ENCODE measurements at places on chromosomes 6 and 20.

DNA sequence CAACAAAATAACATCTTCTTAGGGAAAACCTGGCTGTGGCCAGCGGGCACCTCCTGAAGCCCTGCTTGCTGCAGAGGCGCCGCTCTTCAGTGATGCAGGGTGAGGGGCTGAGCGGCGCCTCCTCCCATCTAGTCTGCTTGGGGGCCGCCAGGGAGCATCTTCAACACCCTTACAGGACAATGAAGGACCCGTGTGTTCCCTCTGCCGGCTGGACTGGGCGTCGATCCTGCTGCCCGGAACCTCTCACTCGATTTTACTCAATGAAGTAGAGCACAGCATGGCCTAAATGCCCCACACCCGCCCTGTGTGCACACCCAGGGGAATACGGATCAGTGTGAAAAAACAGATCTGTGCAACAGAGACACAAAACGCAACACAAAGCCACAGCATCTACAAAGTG is 28.5 kb upstream of the MPC1 start:
- no peak for DNase-seq

DNA sequence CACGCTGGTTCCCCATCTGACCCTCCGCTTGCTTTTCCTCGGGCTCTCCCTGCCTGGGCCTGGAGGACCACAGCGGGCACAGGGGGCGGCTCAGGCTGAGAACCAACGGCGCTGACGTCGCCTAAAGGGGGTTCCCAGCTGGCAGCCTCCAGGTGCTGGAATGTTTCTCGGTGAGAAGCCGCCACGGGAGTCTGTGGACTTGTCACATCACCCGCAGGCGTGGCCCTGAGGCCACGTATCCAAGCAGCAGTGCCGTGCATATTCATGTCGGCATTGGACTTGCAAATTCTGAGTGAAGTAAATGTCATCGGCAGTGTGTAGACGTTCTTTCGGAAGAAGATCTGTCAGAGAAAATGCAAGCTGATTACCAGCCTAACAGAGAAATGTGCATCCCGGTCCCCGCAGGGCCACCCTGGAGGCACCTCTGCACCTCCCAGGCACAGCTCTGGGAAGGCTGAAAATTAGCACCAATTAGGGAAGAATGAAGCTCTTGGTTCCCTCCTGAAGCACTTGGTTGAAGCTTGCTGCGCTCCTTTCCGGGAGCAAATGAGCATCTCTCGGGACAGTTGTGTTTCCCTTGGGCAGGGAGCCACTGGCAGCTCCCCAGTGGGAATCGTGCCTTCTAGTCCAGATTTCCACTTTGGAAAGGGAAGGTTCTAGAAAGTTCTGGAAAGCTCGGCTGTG is 24.3 kb downstream of the NTSR1 start:
- no peak for DNase-seq

DNA sequence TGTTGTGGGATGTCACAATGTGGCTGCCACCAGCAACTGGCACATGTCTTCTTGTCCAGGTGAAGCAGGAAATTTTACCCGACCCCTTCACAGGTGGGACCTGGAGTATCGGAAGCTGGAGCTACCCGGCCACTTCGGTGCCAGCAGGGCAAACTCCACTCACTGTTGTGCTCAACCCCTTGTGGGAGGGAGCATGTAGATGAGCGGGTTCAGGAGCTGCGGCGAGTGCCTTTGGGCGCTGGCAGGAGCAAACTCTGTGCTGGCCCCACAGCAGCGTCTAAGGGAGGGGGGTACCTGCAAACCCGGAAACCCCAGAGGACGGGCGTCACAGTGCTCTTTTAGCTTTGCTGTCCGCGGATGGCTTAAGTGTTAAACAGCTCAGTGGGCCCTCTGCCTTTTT is 20.7 kb upstream of the SULF2 start:
- no peak for DNase-seq

DNA sequence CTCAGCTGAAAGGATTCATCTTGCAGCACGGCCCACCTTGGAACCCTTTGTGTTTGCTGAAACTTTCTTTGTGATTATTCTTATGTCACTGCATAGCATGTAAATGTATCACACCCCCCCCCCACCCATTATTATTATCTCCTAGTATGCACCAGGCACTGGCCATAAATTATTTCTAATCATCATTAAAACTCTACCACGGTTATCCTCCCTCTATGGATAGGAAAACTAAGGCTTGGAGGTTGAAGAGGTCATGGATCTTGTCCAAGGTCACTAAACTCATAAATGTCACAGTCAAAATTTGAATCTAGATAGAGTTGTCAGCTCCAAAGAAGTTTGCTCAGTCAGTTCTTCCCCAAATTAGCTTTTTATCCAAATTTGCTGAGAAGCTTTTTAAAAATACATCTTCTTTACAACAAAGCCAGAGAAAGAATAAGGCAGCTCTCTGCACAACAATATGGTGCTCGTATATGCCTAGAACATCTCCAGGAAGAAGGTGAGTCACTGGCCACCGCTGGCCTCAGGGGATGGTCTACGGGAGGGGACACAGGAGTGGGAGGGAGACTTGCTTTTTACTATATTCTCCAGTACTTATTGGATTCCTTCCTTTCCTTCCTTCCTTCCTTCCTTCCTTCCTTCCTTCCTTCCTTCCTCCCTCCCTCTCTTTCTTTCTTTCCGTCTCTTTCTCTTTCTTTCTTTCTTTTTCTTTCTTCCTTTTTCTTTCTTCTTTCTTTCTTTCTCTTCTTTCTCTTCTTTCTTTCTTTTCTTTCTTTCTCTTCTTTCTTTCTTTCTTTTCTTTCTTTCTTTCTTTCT is 134.5 kb downstream of the VEGFA start:
- no peak for DNase-seq

DNA sequence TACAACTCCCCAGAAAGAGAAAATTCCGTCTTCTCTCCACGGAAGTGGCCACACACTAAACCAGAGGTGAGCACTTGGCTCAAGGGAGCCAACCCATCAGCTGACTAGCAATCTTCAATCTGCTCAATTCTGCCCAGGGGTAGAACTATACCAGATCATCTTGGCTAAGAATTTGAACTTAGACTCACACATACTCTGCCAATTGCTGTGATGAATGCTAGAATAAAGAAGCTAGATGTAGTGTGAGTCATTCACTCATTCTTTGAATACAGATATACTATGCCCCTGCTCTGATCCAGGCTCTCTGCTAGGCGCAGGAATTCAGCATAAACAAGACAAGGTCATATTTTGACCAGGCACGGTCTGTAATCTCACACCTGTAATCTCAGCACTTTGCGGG is 147.9 kb upstream of the SHLD1 start:
- no peak for DNase-seq

GRCh38 chr6:72977114-72977513 is 248.2 kb downstream of the KHDC1L start:
- no peak for DNase-seq

- no peak for DNase-seq
These were observed 106.1 kb downstream of the DTNBP1 start for GRCh38 chr6:15556711-15557110.

GRCh38 chr20:61835301-61835700 is 230.4 kb downstream of the TAF4 start:
- DNase-seq = no peak

DNA sequence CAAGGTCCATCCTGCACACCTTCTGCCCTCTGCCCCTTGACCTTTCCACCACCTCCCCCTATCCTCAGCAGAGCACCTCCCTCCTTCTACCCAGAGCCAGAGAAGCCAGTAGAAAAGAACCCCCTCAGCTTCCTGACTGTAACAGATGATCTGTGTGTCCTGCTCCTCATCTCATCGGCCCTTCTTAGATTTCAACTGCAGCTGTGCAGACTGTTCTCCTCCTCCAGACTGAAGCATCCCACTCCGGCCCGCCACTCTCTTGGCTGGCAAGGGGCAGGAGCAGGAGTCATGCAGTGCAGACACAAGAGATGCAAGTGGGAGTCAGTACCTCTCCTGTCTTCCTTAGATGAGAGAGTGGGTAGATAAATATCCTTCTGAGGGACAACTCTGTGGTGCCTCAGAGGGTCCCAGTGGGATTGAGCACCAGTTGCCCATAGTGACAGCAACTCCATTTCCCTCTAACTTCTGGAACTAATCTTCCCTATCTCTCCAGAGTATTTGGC is 163.5 kb upstream of the MLN start:
- DNase-seq = no peak

DNA sequence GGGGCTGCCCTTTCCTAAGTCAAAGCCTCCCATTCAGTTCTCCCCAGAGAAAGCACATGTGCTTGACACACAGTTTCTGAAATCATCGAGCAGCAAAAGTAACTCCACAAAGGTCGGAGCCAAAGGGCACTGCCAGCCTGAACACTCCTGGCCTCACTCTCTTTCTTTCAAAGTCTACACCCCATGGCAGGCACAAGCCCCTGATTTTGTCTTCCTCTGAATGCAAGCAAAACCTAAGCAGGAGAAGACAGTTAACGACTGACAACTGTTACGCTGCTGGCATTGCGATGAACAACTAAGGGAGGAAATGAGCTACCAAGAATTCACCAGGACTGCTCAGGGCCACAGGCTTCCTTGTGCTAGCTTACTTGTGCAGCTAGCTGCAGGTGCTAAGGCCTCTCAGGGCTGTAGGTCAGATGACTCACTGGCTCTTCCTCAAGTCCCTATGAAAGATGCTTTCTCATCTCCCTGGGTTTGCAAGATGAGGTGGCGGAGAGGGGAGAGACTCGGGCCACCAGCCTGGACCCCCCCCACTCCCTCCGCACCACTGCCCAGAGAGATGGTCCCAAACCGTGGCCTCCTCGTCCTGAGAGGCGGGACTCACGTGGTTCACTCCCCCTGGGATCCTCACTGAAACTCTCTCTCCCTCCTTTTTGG is 208.2 kb downstream of the DLL1 start:
- no peak for DNase-seq

GRCh38 chr6:77092971-77093370 is 370.3 kb downstream of the HTR1B start:
- DNase-seq = no peak

- DNase-seq = peak; percentile 60
These were observed 335.3 kb downstream of the CD83 start for GRCh38 chr6:14452567-14453527.

Measured in activated naive CD4-positive, alpha-beta T cell treated with Interleukin-2 at 50 U/mL for 16 hours (primary cell).